Epithelial cell of esophagus (primary cell): ENCODE measurements at places on chromosomes 12 and 14.

DNA sequence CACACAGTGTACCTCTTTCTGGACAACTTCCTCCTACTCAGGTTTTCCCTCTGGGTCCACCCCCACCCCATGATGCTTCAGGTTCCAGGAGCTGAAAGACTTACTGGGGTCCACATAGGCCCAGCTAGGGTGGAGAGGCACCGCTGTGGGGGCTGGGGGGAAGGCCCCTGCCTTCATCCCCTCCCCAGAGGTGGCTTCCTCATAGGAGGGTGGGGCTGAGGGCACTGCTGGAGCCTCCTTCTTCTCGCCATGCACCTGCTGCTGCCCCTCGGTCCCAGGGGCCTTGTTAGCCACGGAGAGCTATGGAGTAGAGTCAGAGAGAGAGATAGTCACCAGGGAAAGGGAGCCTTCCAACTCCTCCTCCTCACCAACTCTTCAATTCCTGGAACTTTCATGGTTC is 2.7 kb downstream of the FAIM2 start:
- DNase-seq = no peak

DNA sequence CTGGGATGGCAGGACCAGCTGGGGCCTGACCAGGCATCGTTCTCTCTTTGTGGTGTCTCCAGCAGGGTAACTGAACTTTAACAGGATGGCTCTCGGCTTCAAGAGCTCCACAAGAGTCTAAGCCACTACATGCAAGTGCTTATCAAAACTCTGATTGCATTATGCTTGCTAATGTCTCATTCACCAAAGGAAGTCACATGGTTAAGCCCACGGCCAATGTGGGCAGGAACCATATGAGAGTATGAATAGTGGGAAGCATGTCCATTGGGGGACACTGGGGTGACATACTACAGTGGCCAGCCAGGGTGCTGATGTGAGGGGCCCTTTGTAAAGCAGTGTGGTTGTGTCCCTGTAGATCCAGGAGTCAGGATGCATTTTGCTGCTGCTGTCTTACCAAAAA is 35.0 kb upstream of the KCNA5 start:
- no peak for DNase-seq

DNA sequence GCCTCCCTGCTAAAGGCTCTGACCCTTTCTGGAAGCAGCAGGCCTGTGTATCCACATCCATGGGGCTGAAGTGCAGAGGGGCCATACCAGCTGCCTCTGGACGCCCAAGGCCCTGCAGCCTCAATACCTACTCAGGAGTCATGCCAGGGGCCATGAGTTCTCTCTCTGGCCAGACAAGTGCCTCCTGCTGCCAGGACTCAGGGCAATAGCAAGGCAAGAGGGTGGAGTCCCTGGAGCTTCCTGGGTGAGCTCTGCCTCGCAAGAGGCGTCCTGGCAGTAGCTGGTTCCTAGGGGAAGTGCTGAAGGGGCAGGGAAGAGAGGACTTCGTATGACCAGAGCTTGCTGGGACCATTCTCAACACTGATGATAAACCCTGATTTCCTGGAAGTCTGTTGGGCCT is 10.9 kb upstream of the ENDOU start:
- no peak for DNase-seq

DNA sequence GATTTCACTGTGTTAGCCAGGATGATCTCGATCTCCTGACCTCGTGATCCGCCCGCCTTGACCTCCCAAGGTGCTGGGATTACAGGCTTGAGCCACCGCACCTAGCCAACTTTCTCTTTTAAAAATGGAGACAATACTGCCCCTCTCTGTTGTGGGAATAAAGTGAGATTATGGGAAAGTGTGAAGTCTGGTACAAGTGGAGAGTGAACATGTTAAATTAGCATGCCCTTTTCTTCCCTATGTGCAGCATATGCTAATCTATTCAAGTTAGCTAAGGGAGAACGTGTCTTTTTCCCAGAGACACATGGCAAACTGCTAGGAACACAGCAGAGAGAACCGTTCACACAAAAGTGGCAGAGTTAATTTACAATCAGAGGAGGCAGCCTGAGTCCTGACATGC is 1.5 kb downstream of the COPS7A start:
- no peak for DNase-seq

GRCh38 chr14:104732355-104732804 is 8.4 kb downstream of the ADSS1 start:
- DNase-seq = peak; percentile 47

DNA sequence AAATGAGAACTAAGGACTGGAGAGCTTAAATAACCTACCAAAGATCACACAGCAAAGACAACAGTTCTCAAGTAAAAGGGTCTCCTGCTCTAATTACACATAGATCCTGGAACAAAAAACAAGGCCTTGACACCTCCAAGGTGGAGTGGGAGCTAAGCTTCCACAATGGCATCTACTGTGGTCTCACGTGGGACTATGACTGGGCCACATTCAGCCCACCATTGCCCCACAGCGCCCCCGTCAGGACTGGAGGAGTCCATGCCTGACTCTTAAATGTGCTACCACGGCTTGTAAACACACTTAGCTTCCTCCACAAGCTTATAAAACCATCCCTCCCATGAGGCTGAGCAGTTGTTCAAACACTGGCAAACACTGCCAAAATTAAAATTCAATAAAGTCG is 88.5 kb downstream of the GCH1 start:
- DNase-seq = no peak

GRCh38 chr12:106126441-106127337 is 12.1 kb downstream of the NUAK1 start:
- peak; percentile 89 for DNase-seq

- no peak for DNase-seq
These were observed 125.3 kb downstream of the ESRRB start for GRCh38 chr14:76501156-76501720.

DNA sequence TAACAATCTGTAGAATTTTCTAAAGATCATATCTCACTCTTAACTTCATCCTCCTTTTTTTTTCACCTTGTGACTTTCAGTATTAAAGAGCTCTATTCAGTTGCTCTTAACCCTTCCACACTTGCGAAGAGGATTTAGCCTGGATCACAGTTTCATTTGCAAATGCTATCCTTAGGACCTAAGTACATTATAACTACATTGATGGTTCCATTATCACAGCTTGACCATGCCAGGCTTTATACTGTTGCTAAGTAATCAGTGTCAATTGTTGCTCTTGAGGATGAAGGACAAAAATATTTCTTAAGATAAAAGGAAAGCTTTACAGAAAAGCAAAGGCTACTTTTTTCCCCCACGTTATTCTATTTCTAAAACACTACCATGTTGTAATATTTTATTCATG is 122.2 kb downstream of the PDZRN4 start:
- no peak for DNase-seq

- DNase-seq = no peak
These were observed 182.0 kb downstream of the FOXA1 start for GRCh38 chr14:37413050-37413449.

- no peak for DNase-seq
These were observed 152.2 kb upstream of the RGS6 start for GRCh38 chr14:71780075-71780474.

- DNase-seq = peak; percentile 26
These were observed 4.5 kb downstream of the DCN start for GRCh38 chr12:91178139-91178561.

DNA sequence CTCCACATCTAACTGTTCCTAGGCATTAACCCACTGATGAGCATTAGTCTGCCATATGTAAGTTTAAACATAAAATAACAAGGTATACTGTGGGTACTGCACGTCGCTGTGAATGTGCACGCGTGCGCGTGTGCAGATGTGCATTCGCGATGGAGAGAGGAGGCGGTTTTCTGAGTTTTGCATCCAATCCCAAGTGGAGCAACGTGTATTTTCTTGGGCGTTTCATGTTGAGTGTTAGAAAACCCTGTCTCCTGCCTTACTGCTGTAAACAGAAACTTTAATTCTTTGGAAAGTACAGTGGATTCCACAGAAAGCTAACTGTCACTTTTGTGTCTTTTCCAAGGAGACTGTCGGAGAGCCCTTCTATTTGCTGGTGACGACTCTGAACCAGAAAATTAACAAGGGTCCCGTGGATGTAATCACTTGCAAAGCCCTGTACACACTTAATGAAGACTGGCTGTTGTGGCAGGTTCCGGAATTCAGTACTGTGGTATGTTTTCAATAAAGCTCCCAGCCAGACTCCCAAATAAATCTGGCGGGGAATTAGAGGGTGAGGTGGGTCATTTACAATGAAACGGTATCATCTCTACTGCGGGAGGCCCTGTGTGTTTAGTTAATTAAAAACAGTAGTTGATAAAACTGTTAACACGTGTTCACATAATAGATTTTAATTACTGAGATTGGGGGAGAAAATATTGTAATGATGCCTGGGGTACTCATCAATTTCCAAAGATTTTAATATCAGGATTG is 116.5 kb downstream of the PLXNC1 start:
- no peak for DNase-seq

GRCh38 chr12:56721721-56722120 is 3.4 kb downstream of the NACA start:
- DNase-seq = no peak

- no peak for DNase-seq
These were observed 31.0 kb downstream of the SIX1 start for GRCh38 chr14:60618241-60618640.

GRCh38 chr12:15212930-15213329 is 8.3 kb downstream of the RERG start:
- no peak for DNase-seq

- DNase-seq = no peak
These were observed 134.2 kb downstream of the TMEM30B start for GRCh38 chr14:61146899-61147298.

GRCh38 chr12:130622803-130623202 is 93.3 kb downstream of the RIMBP2 start:
- DNase-seq = no peak

GRCh38 chr12:100170313-100170858 is 27.7 kb upstream of the BLTP3B start:
- no peak for DNase-seq

DNA sequence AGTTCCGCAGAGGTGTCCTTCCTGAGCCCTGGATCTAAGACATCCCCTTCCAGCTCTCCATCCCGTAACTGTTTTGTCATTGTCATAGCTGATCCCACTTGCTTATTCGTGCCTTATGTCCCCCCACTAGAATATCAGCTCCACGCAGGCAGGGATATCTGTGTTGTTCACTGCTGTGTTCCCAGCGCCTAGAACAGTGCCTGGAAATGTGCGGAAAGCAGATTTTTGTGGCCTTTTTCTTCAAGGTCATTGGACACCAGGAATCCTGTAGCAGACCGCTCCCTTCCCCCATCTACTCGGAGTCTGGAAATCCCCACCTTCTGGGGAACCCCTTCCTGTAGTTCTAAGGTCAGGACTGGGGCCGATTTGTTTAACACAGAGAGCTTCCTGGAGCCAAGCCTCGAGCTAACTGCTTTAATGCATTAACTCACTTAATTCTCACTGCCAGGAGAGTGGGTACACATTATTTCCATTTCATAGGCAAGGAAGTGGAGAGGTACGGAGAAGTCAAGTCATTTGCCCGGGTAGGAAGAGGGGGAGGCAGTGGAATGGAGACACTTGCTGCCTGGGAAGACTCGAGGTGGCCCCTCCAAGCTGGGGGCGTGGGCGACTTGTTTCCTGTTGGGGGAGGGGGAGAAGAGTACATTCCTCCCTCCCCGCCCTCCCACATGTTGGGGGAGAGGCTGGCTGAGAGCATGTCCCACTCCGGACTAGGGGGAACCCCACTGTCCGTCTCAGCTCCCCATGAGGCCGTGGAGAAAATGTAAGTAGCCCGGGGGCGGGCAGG is 1.2 kb upstream of the SH2B3 start:
- no peak for DNase-seq

DNA sequence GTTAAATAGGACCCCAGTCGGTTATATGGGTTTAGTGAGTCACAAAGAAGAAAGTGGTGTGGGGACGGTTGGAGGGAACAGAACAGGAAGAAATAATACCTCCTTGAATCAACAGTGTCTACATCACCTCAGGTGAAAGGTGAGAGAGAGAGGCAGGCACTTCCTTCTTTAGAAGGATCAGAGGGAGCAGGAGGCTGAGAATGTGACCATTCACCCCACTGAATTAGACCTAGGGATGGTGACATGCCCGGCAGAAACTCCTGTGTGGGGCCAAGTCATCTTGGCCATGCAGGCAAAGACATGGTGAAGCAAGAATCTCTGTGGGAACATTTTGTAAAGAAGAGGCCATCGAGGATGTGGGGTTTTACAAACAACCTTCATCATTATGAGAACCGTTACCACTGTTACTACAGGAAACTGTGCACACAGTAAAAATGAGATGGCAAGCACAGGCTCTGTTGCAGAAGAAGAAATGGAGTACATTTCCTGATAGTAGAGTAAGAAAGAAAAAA is 1196.9 kb downstream of the VRK1 start:
- DNase-seq = no peak

DNA sequence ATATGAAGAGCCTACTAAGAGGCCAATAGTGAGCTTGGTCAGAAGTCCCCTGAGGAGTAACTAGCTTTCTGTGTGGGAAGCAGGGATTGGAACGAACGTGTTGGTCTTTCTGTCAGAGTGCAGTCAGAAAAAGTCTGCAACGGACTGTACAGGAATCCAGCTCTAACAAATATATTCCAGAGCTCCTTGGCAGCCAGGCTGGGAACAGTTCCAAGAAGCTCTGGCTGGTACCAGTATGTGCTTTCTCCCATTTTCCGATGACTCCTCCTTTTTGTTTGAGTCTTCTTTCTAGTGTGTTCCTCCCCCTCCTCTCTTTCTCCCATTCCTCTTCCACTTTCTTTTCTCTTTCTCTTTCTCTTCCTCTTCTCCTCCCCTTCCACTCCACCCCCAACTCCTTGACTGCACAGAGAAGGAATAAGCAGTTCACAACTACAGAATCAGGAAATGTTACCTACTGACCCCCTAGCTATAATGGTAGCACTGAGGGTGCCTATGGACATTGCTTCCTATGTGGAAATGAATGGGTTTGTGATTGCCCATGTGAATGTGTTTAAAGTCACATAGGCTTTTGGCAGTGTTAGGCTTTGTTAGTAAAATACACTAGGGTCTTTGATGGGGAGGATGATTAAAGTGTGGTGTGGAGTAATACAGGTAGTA is 59.9 kb downstream of the TTLL5 start:
- no peak for DNase-seq

DNA sequence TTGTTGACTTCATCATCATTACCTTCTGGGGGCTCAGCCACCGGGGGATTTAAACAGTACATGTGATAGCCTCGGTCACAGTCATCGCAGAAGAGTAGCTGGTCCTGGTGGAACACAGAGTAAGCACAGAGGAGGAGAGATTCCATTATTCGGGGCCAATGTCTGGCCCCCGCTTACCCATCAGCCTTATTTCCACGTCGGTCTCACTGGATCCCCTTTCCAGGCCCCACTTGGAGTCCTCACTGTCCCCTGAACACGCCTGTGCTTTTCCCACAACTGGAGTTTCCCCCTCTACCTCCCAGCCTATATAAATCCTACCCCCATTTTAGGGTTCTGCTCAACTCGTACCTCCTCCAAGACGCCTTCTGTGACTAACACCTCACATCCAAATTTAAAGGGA is 274.0 kb downstream of the DPF3 start:
- DNase-seq = no peak

- peak; percentile 74 for DNase-seq
These were observed 15.8 kb upstream of the ANKRD9 start for GRCh38 chr14:102525219-102525928.

DNA sequence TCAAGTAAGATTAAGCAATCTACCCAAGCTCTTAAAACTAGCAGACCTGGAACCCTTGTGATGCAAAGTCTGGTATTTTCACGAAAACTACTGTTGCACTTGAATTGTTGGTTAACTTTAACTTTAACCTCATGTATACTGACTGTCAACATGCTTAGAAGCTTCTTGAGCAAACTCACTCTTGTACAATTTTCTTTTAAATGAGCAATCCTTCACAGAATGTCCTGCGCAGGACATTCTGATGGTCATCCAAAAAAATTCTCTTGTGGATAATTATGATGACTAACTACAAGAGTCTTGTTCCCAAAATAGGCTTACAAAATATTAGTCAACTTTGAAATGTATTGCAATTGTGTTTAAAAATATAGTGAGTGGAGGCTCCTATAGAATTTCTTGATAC is 54.0 kb upstream of the PDE3A start:
- no peak for DNase-seq
